Suppressor macrophage treated with lipopolysaccharide for 4 hours (primary cell): ENCODE measurements at places on chromosomes 3 and 15.

GRCh38 chr15:88871313-88871712 lies 24.0 kb downstream of the HAPLN3 start:
- DNase-seq: no peak

GRCh38 chr15:50953302-50953701 lies 44.8 kb downstream of the AP4E1 start:
- DNase-seq: no peak

DNA sequence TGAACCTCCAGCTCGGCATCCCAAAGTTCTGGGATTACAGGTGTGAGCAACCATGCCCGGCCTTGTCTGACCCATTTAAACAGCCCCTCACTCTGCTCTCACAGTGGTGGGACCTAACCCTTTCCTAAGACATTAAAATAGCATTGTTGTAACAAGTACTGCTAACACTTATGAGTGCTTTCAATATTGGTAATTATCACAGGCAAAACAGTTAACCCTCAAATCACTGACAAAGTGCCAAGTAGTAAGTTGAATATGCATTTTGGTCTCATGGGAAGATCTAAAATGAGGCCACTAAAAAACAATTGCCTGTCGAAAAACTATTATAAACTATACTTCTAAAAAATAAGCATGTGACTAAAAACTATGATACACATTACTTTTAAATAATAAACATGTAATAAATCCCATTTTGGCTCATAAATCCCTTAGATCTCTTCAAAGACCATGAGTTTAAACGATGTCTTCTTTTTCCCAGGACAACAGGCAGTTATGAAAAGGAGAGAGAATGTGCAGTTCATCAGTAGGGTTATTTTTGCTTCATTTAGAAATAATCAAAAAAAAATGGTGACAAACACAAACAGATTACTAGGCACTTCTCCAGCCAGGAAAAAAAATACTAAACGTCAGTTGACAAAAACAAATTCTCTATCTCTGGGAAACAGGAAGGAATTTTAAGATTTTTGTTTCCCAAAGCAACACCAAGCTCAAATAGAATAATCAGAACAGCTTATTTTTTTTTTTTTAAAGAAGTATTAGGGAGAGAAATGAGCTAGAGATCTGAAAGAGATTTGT lies 95.4 kb downstream of the RFTN1 start:
- DNase-seq: no peak

GRCh38 chr3:156539051-156539450 lies 15.9 kb downstream of the SSR3 start:
- no peak for DNase-seq

- no peak for DNase-seq
Observed at GRCh38 chr15:42591238-42591934, 16.0 kb downstream of the STARD9 start.

DNA sequence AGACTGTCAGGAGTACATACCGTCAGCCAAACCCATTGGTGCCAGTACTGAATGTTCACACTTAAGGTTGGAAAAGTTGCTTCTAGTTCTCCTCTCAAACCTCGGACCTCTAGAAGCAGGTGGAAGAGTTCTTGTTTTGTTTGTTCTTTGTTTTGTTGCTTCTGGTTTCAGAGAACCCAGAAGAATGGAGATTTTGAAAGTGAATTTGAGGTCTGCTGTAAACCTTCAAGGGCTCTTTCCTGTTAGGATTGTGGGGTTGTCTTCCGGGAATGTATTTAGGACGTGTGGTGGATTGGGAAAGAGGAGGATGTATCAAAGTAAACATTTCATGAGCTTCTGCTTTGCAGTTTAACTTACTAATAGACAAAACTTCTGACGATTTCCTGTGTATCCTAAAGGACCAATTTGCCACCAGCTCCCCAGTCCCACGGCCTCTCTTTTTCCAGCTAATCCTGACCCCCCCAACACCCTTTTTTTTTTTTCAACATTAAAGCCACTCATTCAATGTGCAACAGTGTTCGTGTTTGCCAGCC lies 50.3 kb downstream of the FILIP1L start:
- no peak for DNase-seq

DNA sequence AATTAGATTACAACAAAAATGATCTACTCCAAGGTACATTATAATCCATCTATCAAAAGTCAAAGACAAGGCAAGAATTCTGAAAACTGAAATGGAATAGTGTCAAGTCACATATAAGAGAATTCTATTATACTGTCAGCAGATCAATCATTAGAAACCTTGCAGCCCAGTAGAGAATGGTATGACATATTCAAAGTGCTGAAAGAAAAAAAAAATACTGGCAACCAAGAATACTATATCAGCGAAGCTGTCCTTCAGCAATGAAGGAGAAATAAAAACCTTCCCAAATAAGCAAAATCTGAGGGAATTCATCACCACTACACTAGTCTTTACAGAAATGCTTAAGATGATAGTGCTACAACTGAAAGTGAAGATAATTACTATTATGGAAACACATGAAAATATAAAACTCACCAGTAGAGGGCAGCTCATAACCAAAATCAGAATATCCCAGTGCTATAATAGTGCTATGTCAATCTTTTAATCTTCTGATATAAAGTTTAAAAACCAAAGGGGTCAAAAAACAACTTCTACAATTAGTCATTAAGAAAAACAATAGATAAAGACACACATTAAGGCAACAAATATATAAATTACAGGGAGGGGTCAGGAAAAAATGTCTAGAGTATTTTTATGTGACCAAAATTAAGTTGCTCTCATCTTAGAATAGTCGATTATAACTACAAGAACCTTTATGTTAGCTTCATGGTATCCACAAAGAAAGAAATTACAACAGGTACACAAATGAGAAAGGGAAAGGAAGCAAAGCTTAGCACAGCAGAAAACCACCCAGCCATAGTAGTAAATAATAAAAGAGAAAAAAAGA lies 190.7 kb upstream of the CNTN6 start:
- peak; percentile 16 for DNase-seq

DNA sequence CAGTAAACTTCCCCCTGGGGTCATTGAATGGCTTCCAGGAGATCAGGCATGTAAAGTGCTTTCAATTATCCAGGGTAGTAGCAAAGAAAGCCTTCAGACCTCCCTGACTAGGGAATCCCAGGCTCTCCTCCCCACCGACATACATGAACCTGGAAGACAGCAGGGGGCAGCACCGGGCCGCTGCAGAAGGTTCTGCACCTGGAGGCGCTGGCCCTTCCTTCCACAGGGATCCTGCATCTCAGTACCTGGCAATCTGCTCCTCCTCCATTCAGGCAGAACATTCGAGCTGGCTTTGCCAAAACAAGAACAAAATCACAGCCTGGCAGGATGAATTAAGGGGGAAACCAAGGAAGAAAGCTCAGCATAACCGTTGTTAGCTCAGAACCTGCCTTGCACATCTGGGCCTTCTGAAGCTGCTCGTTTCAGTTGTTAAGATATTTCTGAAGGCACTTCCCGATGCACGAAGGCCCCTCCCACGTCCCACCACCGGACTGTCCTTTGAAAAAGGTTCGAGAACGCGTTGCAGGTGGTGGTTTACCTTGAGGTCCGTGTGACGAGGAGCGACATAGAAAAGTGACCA lies 237.7 kb downstream of the SLCO3A1 start:
- DNase-seq: no peak

GRCh38 chr3:155053756-155054155 lies 26.4 kb upstream of the MME start:
- DNase-seq: no peak

- DNase-seq: peak; percentile 70
Observed at GRCh38 chr3:43296565-43296964, 10.2 kb downstream of the SNRK start.

DNA sequence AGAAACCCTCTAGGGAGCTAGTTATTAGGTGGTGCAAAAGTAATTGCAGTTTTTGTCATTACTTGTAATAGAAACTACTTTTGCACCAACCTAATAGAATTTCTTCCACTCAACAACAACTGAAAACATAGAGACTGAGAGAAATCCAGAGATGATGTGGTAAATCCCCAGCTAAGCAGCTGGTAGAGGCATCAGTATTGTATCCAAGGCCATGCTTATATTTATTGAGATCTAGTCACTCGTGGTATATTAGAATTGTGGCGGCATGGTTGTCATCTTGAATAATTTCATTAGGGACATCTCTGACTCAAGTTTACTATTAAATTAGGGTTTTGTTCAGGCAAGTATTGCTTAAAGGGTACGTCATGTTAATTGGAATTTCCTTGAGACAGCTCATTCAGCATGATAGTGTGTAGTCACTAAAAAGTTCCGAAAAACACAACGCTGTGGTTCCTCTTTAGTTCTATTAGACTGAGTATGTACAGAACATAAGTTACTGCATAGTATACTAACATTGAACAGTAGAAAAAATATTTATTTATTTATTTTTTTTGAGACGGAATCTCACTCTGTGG lies 35.3 kb downstream of the PAK2 start:
- peak; percentile 75 for DNase-seq

DNA sequence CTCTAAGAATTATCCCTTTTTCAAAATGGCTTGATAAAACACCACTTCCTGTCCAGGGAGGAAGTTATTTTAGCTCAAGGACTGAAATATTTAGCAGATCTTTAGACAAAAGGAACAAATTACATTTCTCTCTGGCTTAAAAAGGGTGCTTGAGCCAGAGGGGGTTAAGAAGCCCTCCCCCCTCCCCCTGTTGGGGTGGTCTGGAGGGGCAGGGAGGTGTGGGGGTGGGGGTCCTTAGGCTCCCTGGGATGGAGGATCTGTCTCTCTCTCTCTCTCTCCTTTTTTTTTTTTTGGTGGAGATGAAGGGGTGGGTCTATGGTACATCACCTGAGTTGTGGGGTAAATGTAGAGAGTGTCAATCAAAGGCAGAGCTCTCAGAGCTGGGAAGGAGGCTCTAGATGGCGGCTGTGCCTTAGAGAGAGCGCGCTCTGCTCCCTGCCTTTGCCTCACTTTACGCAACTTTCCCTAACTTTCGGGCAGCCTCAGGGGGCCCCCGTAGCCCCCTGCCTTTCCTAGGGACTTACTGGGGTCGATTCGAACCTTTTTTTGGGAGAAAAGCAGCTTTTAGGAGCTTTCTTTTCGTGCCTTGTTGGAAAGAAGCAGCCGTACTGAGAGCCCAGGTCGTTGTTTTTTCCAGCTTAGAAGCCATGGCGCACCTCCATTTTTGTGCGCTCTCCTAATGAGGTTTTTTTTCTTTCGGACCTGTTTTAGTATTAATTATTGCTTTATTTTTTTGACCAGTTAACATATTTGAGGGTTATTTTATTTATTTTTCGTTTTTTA lies at the start of gene CHD2:
Gene CHD2, plus strand, starts transcription at position 377 of the 783 bp plus-strand sequence. CDS start 914 bp downstream, outside the sequence.
- peak; percentile 70 for DNase-seq

DNA sequence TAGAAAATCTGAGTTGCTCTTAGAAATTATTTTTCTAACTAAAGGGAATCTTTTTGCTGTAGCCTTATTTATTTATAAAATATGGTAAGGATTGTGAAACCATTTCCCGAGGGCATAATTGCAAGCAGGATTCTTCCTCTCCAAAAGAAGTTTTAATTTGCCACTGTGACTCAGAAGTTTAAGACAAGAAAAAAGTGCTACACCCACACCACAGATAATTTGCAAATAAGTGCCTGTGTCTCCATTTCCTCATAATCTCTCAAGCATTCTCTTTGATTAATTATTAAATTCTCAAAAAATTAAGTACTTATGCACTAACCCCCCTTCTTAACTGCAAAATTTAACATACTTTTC lies 43.6 kb downstream of the RASA2 start:
- DNase-seq: peak; percentile 52

DNA sequence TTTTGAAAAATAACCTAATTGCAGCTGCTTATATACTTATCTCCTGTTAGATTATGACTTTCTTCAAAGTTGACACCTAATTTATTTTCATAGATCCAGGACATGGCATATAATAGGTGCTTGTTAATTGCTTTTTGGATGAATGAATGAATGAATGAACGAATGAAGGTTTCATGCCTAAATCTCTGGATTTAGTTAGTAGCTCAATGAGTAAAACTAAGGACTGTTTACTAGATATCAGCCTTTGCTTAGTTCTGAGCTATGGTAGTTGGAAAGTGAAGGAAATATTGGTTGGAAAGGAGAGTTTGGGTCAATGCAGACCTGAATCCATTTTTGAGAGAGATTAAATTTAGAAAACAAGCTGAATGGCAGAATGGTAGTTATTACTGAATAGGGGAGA lies 160.4 kb upstream of the SGO1 start:
- no peak for DNase-seq

DNA sequence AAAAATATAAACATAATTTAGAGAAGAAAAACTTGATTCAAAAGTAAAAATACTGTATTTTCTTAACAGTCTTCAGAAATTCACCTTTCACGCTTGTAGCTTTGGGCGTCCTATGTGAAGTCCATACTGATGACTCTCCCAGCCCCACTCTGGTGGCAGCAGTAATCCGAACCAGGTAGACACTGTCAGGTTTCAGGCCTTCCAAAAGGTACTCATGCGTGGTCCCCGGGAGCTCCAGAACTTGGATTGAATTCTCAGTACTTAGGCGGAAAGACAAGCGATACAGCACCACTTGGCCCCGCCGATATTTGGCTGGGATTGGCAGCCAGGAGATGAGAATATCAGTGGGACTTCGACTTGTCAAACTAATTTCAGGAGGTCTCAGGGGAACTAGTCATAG lies 69.7 kb downstream of the PRTG start:
- DNase-seq: no peak

- DNase-seq: no peak
Observed at GRCh38 chr3:45599424-45599886, 4.9 kb downstream of the LIMD1 start.

GRCh38 chr15:45443645-45444044 lies 65.3 kb upstream of the GATM start:
- DNase-seq: no peak

- no peak for DNase-seq
Observed at GRCh38 chr3:12192655-12193484, 34.2 kb upstream of the TIMP4 start.

DNA sequence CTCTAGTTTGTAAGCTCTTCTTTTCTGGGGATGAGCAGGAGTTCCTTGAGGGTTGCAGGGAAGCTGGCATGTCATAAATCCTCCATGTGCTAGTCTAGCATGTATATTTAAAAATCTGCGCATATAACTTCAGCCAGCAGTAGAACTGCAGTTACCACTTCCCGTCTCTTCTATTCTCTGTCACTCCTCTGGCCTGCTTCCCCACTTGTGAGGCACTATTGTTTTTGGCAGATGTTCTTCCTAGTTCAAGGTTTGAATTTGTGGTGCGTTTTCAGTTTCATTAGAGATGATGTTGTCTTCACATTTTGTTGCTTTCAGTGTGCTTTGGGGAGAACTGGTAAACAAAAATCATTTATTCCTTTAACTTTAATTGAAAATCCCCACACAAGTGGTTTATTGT lies 169.1 kb upstream of the ZPLD1 start:
- no peak for DNase-seq

DNA sequence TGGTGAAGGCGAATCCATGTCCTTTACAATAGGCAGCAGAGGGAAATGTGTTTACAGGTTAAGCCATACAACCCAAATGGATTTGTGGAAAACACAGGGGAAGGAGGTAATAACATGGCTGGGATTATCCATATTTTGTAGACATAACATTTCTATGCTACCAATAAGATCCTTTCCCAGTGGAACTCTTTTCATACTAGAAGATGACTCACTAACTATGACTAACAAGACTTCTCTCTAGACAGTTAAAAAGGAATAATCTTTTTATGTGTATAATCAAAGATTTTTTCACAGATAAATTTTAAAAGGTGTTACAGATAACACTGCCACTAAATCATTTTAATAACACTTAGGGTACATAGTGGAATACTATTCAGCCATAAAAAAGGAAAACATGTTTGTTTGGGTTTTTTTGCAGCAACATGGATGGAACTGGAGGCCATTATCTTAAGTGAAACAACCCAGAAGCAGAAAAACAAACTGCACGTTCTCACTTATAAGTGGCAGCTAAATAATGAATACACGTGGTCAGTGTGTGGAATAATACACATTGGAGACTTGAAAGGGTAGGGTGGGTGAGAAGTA lies 39.6 kb downstream of the VPS13C start:
- DNase-seq: no peak
